ENCODE measurements at places on chromosomes 11 and 22. TPM values are rescaled to one million over a fixed set of nuclear protein-coding genes. Genes with fewer than 3 reads are reported as not detected.

DNA sequence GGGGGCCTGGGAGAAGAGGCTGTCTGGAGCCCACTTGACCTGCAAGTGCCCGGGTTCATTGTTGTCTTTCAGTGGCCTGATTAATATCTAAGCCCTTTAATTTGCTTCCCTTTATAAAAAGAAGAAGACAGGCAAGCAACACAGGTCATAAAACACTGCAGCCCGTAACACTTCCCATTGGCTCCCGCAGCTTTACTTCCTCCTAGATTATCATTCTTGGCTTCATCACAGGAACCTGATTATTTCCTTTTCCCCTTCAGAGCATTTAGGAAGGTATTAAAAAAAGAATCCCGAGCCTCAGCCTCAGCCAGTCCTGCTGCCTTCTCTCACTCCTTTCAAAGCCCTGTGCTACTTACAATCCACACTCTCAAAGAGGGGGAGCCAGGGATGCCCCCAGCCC is 183.2 kb downstream of the GRIK4 start:
- DNase-seq, result no peak
- no peaks in the 10 kb centered on the region for H3K36me3 ChIP-seq
- no peaks in the 10 kb centered on the region for H3K27me3 ChIP-seq
- peaks cover 7% of the 10 kb centered on the region for H3K4me1 ChIP-seq

GRCh38 chr11:46134540-46134939 is 13.3 kb upstream of the PHF21A start:
- no peak overlapping the region for H3K4me3 ChIP-seq
- H3K27ac ChIP-seq, result no peak overlapping the region
- H3K4me1 ChIP-seq, result no peaks in the 10 kb centered on the region
- no peaks in the 10 kb centered on the region for H3K36me3 ChIP-seq
- DNase-seq, result no peak

DNA sequence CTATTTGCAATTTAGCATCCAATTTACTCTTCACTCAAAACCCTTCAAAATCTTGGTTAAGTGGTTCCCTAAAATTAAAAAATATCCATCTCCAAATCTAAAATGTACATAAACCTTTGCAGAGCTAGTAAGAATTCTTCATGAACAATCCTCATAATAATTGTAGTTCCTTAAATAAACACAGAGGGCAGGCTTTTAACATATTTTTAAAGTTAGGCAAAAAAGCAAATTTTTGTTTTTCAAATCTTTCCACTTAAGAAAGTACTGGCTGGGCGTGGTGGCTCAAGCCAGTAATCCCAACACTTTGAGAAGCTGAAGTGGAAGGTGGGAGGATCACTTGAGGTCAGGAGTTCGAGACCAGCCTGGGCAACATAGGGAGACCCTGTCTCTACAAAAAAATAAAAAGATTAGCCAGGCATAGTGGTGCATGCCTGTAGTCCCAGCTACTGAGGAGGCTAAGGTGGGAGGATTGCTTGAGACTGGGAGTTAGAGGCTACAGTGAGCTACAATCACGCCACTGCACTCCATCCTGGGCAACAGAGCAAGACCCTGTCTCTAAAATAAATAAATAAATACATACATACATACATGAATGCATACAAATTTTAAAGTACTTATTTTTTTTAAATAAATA is 25.1 kb upstream of the PLAAT3 start:
- no peak overlapping the region for H3K4me3 ChIP-seq
- H3K4me1 ChIP-seq, result no peaks in the 10 kb centered on the region
- no peaks in the 10 kb centered on the region for H3K27me3 ChIP-seq
- peaks cover 39% of the 10 kb centered on the region for H3K36me3 ChIP-seq

DNA sequence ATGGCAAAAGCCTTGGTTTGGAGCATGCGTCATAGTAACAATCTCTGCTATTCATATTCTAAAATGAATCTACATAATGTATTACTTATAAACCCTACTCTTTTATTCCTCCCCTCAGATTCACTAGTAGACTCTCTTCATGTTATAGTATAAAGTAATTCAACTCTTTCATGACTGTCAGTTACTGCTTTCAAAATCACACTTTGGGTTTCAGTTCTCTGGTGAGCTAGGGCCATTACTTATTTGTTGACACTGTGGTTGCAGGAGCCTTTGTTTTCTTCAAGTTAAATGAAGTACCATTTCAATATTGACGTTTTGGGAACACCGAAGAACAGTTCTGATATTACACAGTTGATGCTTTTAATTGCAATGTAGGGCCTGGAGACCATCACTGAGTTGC is 378.4 kb downstream of the DDX10 start:
- H3K4me1 ChIP-seq, result peaks cover 2% of the 10 kb centered on the region
- DNase-seq, result no peak
- H3K27me3 ChIP-seq, result no peaks in the 10 kb centered on the region
- no peaks in the 10 kb centered on the region for H3K36me3 ChIP-seq

GRCh38 chr11:100563541-100564280 is 123.4 kb upstream of the ARHGAP42 start:
- no peaks in the 10 kb centered on the region for H3K36me3 ChIP-seq
- H3K4me1 ChIP-seq, result no peaks in the 10 kb centered on the region
- no peaks in the 10 kb centered on the region for H3K27me3 ChIP-seq
- DNase-seq, result no peak
- no peak overlapping the region for H3K4me3 ChIP-seq

The HBG1 gene
- polyA plus RNA-seq, result not detected

The OLFML1 gene
- 0.03 TPM for polyA plus RNA-seq

The CHRM1 gene
- polyA plus RNA-seq, result 0.08 TPM
